ENCODE measurements at places on chromosomes 16 and 17.
A peak's percentile ranks its signal among the peaks of the same experiment; 100 is the strongest.

DNA sequence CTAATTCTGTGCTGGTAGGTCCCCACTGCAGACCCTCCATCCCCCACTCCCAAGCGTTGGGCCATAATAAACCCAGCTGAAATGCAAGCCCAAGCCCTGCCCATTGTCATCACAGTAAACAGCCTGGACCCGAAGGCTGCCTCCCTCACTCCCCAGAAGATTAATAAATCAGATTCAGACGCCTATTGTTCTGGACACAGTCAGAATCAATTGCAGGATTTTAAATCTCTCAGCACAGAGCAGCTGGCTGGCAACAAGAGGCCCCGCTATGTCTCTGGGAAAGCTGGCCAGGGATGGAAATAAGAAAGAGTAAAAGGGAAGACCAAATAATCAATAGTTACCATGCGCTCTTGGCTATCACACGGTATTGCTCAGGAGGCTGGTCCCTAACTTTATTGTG lies 93.9 kb downstream of the C17orf67 start:
- no peak for DNase-seq

DNA sequence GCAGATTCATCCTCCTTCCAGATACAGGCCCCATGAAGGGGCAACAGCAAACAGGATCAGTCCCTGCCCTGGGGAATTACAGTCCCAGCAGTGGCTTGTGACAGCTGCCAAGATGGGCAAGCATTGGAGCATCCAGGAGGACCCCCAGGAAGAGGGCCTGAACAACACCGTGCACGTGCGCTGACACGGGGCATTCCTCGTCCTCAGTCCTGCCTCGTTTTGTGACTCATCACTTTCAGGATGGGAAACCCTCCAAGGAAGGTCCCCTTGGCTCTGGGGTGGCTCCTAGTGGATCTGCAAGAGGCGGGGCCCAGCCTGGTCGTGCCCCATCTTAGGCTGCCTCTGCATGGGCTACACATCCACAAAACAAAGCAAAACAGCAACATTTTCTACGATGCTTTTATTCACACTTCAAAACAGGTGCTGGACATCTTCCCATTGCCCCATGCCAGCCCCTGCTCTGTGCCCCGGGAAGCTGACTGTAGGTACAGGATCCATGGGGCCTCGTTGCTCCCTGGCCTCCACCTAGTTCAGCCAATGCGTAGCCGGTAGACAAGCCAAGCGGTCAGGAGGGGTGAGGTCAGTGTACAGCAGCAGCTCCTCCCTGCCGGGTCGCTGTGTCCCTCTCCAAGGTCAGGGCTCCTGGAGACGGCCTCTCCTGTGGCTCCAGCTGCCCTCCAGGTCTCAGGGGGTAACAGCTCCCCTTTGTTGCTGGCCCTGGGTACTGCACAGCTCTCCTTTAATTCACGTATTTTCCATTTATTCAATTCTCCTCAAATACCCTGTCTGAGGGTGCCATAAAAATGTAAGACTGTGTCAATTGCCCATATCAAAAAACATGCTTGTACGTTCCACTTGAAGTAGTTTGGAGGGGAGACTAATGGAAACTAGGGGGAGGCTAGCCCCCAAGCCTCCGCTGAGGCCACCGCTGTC lies 32.2 kb downstream of the ACTG1 start:
- no peak for DNase-seq

DNA sequence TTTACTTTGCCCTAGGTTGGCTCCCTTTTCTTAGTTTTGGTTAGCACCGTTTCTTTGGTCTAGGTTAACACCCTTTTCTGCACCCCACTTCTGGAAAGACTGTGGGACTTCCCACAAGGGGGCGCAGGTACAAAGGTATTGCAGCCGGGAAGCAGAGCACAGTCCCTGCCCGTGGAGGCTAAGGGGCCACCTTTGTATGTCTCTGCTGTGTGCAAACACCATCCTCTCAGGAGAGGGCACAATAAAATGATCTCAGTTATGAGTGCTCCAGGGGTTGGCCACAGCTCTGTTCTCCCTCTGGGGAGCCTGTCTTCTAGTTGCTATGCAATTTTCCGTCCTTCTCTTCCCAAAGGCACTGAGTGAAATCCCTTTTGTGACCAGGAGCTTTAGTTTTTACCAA lies 28.4 kb upstream of the TMC5 start:
- DNase-seq, result peak; percentile 37

DNA sequence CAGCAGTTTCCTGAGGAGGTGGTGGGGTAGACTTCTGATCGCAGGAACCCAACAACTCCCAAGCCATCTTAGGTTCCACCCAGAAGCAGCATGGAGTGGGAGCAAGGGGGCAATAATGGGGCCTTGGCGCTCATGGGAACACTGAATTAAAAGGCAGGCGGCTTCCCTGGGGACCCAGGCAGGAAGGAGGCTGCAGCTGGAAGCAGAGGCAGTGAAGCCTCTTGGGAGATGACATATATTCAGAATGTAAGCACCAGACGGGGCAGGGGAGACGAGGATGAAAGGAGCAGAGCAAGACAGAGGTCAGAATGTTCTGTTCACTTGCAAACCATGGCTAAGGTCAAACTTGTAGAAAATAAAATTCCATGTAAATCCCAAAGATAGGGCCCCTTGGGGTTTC lies 2.9 kb downstream of the HIGD1B start:
- DNase-seq, result no peak

GRCh38 chr16:76614269-76614668 lies 337.1 kb downstream of the CNTNAP4 start:
- DNase-seq, result no peak

DNA sequence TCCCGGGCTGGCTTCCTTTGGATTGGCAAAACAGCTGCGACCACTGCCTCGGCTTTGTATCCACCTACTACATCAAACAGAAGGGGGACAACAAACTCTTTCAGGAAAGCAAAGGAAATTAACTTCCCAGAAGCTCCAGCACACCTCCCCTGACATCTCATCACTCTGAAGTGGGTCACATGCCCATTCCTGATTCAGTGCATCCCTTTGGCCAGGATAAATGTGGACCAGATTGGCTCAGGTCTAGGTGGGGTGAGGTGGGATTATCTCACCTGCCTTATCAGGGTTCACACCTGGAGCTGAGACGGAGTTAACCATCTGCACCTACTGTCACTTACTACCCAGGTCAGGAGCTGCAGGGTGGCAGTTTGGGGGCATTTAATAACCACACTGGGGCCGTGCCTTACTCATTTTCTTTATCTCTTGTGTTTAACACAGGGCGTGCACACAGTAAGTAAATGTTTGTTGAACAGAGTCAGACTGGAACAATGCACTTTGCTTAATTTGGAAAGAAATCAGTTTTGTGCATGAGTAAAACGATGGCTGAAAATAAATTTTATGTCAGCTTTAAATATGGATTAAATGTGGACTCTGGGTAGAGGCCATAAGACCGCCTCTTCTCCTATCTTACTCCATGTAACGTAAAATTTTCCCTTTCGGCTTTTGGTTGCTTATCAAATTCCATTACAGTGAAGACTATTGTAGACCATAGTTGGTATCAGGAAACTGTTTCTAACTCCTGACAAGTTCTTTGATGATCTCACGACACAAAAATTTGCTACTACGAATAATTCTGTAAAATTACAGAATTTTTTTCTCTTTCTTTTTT lies 36.0 kb downstream of the IQCK start:
- DNase-seq, result no peak

DNA sequence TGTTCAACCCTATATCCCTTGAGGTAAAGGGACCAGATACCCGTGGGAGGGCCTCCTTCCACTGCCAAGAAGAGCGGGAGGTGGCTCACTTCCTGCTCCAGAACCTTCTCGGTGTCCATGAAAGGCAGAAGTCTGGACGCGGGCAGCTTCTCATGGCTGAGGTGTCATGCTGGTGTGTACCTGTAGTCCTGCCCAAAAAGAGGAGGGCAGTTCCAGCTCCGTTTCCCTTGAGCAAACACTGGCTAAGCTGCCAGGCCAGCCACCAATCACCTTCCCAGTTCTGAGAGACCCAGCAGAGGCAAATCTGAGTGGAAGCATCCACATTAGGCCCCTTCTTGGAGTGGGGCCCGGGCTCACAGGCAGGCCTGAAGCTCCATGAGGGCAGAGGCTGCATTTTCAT lies 5.6 kb downstream of the TMEM11 start:
- no peak for DNase-seq

DNA sequence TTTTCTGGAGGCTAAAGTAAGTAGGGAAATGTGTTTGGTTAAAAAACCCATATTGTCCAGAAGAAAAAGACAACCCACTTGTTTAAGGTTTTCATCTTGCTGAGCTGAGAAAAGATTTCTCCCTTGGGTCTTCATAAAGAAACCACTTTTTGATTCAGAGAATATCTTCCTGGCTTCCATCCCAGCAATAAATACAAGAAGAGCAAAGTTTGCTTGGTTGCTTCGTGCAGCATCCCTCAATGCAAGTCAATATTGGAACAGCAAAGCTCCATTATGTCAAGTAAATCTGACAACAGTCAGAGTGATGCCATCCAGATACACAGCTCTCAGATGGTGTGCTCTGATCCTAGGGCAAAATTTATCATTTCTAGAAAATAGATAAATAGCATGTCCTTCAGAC lies 118.9 kb upstream of the PIRT start:
- no peak for DNase-seq

DNA sequence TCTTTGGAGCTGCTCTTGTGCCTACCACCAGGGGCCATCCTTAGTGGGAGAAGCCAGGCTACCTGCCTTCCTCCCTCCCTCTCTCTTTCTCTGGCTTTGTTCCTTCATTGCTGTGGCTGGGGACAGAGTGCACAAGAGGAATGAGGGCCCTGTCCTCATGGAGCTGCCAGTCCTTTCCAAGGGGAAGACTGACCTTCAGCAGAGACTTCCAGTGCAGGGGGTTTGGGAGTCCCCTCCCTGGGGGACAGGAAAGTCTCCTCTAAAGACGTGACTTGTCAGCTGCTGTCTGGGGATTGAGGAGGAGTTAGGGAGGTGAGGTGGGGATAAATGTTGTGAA lies 108.1 kb downstream of the CMIP start:
- no peak for DNase-seq

- no peak for DNase-seq
These were observed 16.5 kb downstream of the ANKRD11 start for GRCh38 chr16:89473791-89474414.

DNA sequence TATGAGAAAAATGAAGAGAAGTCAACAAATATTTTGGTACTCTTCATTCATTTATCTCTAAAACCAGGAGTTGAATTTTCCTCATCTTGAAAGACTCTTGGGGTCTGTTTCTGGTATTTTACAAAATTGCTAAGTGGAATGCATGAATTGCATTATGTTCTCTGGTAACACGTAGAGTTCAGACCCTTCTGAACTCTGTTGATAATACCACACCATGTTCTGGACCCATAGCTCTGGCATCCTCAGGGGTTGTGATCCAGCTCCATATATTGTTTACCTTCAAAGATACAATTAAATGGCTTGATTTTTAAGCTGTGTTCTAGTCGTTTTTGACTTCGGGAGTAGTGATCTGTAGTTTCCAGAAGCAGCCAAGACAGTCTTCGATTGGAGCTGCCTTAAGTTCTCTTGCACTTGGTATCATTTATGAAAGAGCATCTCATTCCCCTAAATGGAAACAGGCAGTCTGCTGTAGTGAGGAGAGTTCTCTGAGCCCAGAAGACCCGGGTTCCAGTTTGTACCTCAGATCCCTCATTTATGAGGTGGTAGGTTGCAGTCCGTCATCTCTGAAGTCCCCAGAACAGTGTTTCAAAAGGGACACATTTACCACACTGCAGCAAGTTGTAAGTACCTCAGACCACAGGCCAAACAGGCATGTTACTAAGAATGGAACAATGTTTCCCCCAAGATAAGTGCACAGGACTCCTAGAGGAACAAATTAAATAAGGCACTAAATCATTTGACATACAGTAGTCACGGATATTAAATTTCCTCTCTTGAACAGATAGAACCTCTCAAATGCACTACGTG lies 9.6 kb downstream of the PSMD7 start:
- no peak for DNase-seq

GRCh38 chr16:85173146-85173980 lies 61.1 kb upstream of the CIBAR2 start:
- DNase-seq, result no peak

- no peak for DNase-seq
These were observed 299.5 kb downstream of the IRF8 start for GRCh38 chr16:86198206-86199118.

DNA sequence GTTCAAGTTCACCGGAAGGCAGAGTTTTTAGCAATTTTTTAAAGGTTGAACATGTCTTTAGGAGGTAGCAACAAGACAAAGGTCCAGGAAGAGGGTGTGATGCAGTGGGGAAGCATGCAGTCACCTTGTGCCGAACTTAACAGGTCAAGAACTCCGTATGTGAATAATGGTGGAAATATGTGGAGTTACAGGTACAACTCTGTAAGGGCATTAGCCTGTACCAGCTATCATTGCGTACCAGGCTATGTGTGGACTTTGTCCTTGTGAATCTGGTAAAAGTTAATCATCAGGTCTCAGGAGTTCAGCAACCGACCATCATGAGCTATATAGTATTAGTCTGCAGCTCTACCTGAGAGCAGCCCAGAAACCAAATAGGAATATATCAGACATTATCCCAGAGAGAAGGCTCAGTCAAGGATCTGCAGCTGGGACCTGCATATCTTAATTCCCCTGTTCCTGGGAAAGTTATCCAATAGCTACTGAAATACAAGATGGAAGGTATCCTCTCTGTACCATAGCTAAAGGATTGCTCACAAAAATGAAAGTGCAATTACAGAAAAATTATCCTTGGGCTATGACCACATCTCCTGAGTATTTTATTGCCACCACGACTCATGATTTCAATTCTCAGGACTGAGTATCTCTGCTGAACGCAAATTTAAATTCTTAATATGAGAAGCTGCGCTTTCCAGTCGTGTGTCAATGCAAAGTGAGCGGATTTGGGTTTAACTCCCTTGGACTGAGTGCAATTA lies 469.3 kb downstream of the CDH13 start:
- DNase-seq, result no peak

DNA sequence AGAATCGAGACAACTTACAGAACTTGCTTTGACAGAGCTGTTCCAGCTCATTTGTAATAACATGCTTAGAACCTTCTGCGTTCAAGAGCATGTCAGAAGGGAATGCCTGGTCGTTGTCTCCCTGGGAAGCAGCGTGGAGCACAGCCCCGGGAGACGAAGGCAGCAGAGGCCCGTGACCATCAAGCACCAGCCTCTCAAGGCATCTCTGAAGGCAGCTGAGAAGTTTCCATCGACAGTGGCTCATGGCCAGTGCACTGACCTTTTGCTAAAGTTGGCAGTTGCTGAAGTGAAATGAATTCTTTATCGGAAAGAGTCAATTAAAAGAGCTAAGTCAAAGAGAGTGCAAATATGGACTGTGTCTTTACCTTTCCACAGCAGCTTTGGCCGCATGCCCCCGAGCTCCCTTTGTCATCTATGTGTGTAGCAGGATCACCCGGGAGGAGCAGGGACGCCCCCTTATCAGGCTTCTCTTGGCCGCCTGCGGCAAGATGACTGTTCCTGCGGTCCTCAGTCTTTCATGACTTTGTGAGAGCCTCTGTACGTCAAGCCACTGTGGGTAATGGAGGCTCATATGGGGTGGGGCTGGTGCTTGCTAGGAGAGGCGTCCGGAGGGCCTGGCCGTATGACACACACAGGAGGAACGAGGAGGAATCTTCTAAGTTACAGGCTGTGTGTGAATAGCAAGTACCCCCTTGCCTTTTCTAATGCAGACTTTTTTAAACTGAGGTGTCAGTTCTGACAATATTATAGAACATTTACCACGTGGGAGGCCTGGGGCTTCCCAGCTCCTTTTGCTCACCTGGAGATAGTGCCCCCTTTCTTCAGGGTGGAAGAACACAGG lies 54.2 kb downstream of the LDHD start:
- no peak for DNase-seq

Measured in stimulated activated CD8-positive, alpha-beta memory T cell treated with anti-CD3 and anti-CD28 coated beads, Interleukin-2, amount 100 ng/mL, for 48 hours (primary cell).